ENCODE measurements at places on chromosomes 1 and 21.

DNA sequence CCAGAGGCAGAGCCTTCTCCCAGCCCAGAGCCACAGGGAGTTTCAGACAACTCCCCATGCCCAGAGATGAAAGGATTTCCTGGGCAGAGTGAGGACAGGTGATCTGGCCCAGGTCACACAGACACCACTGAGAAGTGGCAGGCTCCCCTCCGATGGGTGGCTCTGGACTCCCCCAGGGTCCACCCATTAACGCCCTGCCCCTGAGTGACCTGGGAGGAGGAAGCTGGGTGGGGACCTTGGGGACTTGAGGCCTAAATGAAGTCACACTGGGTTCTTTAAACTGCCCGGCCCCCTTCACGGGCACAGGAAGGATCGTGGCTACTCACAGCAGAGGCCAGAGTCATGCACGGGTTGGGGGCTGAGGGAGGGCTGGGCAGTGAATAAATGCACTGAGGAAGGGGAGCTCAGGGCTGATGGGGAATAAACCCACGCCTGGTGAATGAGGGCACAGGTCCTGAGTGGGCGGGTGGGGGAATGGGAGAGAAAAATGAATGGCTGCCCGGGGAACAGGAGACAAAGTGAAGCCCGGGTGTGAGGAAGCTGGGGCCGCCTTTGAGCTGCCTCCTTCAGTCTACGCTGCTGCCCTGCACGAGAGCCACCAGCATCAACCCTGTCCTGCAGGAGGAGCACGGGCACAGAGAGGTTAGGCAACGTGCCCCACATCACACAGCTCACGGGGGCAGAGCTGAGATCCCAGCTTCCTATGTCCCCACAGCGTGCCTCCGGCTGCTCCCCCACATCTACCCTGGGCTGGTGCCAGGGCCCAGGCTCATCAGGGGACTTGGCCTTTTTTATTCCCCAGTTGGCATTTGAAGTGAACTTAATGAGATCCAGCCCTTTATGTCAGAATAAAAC is 404.3 kb downstream of the MATN1 start:
- no peak for DNase-seq

GRCh38 chr21:38494251-38494642 is 4.0 kb downstream of the ERG start:
- DNase-seq = no peak

DNA sequence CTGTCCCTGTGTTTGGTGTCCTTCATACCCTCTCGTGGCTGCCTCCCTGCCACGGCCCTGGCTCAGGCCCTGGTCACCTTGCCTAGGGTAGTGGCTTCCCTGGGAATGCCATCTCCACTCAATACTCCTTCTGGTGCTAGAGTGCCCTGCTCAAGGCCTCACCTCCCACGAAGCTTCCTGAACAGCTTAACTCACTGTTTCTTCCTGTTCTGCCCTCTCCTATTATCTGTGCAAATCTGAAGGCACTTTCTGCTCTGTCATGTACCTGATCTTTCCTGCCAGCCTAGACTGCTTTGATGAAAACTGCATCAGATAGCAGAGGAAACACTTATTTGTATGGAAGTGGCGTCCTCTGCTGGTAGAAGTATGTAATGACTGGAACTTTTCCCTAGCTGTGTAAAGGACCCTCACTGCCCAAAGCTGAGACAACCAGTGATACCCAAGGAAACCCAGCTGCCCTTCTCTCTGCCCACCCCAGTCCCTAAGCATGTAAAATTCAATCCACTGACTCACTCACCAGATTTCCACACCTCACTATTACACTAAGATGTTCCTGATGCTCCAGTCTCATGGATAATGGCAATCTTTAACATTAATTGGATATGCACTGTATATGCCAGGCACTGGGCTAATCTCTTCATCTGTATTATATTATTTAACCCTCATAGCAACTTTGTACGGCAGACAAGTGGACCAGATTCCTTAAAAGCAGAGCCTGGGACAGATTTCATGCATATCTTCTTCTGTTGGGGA is 36.2 kb upstream of the BTG2 start:
- peak; percentile 85 for DNase-seq

- no peak for DNase-seq
Observed at GRCh38 chr21:42260121-42260520, 41.2 kb downstream of the ABCG1 start.

DNA sequence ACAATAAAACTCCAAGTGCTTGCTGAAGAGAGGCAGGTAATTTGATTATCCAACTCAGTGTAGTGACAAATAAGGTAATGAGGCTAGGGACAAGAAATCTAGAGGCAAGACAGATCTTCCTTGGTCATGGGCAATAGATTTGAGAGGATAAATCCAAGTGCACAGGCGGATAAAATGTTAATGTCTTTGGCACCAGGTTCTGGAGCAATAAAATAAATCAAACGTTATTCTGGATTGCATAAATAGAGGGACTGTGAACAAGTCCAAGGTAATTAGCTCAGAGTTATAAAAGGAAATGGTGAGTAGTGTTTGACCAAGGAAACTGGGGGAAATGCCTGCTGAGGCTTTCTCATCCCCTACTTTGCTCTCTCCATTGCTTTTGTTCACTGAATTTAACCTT is 329.3 kb upstream of the PROX1 start:
- peak; percentile 75 for DNase-seq

GRCh38 chr21:26832546-26832945 is 12.7 kb downstream of the ADAMTS1 start:
- DNase-seq = no peak

- no peak for DNase-seq
Observed at GRCh38 chr1:208013210-208013609, 102.3 kb upstream of the CD34 start.

- DNase-seq = no peak
Observed at GRCh38 chr1:56097713-56098112, 481.6 kb downstream of the PLPP3 start.

- peak; percentile 18 for DNase-seq
Observed at GRCh38 chr1:66809736-66810326, 8.8 kb upstream of the INSL5 start.

DNA sequence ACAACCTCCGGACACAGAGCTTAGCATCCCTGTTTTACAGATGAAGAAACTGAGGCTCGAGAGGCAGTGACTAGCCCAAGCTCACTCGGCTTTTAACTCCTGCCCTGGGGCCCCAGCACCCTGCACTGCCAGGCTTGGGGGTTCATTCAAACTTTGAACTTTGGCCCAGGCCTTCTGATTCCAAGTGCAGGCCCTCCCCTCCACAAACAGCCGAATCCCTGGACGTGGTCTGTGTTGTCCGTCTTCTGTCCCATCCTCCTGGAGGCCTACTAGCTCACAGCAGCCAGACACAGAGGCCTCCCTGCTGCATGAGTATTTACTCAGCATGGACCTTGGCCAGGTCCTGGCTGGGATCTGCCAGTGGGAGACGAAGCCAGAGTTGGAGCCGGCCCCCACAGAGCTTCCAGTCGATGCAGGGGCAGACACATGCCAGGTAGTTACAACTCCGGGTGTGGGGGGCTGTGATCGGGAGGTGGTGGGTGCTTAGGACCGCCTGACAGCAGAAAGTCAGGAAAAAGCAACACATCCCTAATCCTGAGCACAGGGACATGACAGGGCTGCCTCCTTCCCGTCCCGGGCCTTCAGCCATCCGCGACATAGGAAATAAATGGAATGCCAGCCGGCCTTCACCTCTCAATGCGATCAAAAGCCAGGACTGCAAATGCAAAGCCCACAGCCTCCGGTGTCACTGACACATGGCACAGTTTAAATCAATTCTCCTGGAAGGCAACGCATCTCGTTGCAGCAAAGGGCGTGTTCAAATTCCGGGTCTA is 7.4 kb downstream of the IFFO2 start:
- DNase-seq = no peak

DNA sequence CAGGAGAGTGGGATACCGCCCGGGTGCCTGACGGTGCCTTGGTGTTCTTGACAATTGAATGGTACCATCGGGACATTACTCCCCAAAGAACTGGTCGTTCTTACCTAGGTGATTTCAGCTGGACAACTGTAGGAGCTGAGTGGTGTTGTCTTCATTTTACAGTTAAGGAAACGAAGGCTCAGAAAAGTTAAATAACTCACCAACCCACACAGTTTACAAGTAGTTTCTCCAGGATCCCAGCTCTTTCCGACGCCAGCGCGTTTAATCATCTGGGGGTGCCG is 1.6 kb downstream of the PIK3CD start:
- no peak for DNase-seq

DNA sequence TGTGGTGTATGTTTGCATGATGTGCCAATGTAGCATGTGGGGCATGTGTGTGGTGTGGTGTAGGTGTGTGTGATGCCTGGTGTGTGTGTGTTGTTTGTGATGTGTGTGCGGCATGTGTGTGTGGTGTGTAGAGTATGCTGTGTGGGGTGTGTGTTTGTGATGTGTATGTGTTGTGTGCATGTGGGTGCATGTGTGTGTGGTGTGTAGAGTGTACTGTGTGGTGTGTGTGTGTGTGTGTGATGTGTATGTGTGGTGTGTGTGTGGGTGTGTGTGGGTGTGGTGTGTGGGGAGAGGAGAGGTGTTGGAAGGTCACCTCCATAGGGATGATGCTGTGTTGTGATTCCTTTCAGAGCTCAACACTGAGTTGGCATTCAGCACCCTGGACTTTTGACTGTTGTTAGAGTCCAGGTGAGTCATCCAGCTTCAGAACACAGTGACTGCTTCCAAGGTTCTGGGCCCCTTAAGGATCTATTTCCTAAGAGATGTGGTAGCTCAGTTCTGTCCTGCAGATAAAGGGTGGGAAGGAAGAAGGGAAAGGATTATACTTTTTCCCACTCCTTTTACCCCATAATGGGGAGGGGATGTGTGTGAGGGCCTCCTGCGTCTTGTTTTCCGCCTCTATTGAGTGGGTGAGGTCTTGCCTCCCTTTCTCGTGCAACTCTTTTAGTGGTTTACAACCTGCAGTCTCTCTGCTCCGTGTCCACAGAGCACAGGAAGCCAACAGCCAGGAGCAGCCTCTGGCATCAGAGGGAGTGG is 47.6 kb downstream of the RHOU start:
- no peak for DNase-seq

DNA sequence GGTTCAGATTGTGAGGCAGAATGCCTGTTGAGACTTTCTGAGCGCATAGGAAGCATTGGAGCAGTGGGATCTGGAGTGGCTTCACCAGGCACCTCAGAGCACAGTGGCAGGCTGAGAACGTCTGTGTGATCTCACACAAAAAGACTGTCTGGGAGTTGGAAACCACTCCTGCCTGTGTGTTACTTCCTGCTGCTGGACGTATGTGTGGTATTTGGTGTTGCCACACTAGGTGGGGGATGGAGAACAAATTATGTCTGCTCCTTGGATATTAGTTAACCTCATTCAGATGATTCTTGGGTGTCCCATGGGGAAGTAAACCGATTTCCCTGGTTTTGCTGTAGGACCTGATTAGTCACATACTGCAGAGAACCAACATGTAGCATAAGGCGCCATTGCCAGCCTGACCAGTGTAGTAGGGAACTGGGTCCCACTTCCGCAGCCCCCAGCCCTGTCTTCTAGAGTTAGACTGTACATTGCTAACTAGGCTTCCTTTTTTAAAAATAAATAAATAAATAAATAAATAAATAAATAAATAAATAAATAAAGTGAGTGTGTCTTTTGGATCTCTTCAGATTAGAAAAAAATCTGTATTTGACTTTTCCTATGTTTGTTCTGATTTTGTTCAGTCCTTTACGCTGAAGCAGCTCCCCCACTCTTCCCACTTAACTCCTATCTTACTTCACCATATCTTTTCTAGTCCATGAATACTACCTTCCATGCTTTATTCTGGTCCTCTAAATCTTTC is 26.9 kb downstream of the UCK2 start:
- DNase-seq = no peak

- DNase-seq = peak; percentile 53
Observed at GRCh38 chr1:163535807-163536206, 214.1 kb downstream of the NUF2 start.

DNA sequence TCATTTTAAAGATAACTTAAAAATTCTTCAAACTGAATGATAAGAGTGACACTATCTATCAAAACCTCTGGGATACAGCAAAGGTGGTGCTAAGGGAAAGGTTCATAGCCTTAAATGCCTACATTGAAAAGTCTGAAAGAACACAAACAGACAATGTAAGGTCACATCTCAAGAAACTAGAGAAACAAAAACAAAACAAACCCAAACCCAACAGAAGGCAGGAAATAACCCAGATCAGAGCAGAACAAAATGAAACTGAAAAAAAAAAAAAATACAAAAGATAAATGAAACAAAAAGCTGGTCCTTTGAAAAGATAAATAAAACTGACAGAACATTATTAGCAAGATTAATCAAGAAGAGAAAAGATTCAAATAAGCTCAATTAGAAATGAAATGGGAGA is 6.8 kb downstream of the ODF2L start:
- DNase-seq = no peak

DNA sequence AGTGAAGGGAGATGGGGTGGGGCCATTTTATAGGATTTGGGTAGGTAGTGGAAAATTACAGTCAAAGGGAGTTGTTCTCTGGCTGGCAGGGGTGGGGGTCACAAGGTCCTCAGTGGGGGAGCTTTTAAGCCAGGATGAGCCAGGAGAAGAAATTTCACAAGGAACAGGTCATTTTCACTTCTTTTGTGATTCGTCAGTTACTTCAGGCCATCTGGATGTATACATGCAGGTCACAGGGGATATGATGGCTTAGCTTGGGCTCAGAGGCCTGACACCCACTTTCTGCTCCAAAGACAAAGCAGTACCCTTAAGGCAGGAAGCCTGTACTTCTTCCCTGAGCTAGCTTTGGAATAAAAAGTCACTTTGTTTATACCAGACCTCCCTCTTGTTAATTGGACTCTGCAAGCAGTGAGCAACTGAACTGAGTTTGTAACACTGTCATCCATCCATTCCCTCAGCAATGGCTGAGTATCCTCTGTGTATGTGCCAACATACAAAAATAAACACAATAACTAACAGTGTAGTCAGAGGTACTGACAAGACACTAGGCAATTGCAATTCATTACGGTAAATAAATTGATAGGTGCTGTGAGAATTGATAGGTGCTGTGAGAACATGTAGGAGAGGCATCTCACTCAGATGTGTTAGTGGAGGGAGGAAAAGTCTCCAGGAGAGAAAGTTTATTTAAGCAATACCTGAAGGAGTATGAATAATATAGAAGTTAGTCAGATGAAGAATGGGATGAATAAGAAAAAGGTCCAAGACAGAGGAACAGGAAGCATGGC is 14.7 kb upstream of the RGS2 start:
- DNase-seq = no peak

- peak; percentile 95 for DNase-seq
Observed at GRCh38 chr1:165235777-165236291, 120.7 kb downstream of the LMX1A start.

- DNase-seq = no peak
Observed at GRCh38 chr1:156448134-156448967, 52.2 kb downstream of the MEF2D start.

GRCh38 chr1:247332623-247333361 is 1.1 kb upstream of the ZNF496 start:
- DNase-seq = peak; percentile 53

- no peak for DNase-seq
Observed at GRCh38 chr21:37061926-37062592, 10.8 kb downstream of the PIGP start.

GRCh38 chr1:231357831-231358354 is 19.8 kb downstream of the SPRTN start:
- peak; percentile 52 for DNase-seq

DNA sequence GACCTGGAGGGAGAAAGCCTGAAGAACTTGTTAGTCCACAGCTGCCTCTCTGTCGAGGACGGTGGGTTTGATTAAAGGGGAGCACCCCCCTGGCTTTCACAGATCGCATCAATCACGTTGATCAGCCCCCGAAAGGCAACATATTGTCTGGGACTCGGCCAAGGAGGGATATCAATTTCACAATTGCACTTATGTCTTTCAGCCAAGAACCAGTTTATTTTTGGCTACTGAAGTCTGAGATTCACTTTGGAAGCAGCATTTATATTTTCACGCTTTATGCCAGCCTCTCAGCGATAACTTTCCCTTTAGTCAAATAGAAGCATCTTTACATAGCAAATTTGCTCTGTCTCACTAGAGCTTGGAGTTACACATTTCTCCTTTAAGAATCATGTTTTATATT is 253.2 kb upstream of the RRP15 start:
- no peak for DNase-seq
